ENCODE measurements at places on chromosomes 12 and 14.

DNA sequence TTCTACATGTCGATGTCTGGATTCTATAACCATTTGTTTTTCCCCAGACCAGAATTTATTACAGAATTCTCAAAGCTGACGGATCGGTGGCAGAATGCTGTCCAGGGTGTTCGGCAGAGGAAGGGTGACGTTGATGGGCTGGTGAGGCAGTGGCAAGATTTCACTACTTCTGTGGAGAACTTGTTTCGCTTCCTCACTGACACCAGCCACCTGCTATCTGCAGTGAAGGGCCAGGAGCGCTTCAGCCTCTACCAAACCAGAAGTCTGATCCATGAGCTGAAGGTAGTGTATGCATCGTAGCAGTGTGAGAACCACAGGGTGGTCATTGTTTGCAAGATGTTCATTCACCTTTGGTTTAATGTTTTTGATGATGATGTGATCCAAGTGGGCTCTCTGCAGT, 124.0 kb downstream of the ESR2 start:
- no peak for DNase-seq

DNA sequence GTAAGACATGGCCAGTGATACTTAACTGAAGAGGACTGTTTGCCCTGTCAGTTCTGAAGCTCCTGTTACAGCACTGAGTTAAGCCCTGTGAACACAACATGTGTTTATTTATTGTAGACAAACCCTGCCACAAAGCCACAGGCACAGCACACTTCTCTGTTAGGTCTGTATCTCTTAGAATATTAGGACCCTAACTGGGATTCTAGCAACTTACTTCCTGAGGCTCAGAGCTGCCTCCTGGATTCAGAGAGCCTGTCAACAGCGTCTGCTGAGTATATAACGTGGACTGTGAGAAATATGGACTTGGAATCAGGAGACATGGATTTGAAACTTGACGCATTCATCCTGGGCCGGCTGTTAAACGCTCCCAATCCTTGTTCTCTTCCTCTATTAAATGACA, 135.0 kb upstream of the HIF1A start:
- no peak for DNase-seq

- DNase-seq, result no peak
Observed at GRCh38 chr12:120258323-120258896, 7.1 kb downstream of the PXN start.

GRCh38 chr12:47746073-47746472, 12.6 kb downstream of the RAPGEF3 start:
- no peak for DNase-seq

DNA sequence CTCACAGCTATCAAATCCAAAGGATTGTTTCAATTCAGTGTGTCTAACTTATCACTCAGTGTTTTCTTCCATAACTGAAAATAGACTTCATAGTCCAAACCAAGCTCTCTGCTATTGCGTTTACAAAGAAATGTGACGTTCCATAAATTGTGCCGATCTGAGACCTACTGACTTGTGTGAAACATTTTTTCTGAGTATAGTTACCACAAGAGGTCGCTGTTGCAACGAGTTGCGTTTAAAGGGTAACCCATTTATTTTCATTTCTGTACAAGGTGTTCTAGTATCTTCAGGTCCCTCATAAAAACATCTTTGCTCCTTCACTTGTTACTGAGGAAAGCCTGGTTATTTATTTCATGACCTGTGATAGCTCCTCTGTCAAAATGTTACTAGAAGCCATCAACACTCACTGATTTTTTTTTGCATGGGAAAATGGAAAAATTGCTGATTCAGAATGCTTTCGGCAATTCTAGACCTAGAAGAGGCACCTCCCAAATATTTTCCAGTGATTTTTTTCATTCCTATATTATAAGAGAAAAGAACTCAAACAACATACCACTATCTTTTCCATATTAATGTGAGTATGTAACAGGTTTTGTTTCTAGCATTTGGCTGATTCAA, 60.9 kb upstream of the OR4E1 start:
- DNase-seq, result no peak

GRCh38 chr12:8561011-8561410, 20.3 kb upstream of the CLEC4E start:
- no peak for DNase-seq

DNA sequence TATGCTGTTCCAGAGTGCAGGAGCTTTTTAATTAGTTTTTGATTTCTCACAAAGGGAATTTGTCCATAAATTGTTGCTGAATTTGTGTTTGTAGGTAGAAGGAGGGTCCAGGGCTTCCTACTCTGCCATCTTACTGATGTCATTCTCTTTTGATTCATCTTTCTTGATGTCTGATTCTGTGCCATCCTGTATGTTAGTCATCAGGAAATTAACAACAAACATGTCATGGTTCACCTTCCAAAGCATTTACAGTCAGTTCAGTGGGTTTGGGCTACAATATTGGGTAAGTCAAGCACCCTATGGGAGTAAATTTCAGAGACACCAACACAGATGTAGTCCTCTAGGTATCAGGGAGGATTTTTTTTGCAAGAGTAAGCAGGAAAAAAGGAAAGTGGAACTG, 135.2 kb upstream of the SLC38A2 start:
- no peak for DNase-seq

DNA sequence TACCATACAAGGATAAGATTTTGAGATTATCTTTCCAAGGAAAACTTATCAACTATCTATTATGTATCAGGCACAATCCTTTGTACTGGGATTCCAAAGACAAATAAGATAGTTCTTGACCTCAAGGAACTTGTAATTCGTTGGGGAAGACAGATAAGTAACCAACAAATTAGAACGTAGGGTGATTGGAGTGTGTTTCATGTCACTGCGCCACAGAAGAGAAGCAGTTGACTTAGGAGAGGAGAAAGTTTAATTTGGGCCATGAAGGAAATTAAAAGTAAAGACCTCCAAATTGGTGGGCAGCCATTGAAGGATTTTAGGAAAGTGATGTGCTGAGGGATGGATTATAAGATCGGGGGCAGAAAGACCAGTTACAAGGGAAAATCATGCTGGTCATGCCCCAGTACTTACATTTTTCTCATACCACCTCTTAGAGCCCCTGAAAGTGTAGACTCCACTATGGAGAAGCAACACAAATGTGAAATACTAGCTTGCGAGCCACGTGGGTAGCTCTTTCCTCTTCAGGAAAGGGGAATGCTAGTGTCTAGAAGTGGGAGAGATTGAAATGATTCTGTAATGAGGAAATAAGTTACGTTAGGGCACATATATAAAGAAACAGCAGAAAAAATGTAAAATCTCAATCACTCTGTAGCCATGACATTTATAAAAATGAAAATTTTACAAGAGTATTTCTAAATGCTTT, 148.7 kb downstream of the ETV6 start:
- DNase-seq, result no peak

DNA sequence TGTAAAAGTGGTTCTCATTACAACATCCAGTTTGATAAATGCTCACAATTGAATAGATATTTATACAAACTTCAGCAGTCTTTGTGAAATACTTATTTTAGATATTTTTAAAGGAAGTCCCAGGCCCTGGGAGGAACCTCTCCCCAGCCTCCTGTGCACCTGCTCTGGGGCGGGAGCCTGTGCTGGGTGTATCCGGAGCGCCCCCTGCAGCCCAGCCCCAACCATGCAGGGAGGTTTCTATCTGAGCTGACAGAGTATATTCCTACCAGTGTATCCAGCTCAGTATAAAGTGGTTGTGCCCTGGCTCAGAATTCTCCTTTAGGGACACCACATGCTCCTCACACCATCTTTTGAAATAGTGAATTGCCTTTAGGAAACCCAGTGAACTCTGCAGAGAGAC, 851.8 kb downstream of the TMEM121 start:
- no peak for DNase-seq

Data from H54 (cell line).